ENCODE measurements at places on chromosomes 7 and 10. TPM values are rescaled to one million over a fixed set of nuclear protein-coding genes. Genes with fewer than 3 reads are reported as not detected.

Gene STEAP1
- total RNA-seq, result 2.9 TPM

DNA sequence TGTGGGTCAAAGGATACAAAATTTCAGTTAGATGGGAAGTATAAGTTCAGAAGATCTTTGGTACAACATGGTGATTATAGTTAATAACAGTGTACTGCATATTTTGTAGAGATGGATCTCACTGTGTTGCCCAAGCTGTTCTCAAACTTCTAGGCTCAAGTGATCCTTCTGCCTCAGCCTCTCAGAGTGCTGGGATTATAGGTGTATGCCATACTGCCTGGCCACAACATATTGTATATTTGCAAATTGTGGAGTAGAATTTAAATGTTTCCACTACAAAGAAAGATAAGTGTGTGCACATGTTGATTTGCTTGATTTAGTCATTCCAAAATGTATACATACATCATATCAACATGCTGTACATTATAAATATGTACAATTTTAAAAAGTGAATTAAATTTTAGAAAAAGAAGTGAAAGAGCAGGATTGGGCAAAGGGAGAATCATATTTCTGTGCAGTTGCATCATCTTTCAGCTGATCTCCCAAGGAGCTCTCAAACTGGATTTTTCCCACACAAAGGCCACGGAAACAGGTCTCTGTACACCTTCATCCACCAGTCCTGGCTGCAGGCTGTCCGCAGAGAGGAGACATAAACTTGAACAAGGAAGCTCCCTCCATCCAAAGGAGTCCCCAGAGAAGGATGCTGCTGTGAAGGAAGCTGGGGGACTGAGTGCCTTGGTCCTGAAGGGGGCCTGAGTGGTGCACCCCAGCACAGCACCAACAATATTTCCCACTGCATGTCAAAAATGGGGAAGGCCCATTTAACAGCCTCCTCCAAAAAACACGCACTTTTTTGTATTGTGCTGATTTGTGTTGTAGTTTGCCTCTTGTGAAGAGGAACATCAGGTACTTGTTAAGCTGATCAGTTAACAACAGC is 217.1 kb upstream of the GHITM start:
- DNase-seq, result no peak

DNA sequence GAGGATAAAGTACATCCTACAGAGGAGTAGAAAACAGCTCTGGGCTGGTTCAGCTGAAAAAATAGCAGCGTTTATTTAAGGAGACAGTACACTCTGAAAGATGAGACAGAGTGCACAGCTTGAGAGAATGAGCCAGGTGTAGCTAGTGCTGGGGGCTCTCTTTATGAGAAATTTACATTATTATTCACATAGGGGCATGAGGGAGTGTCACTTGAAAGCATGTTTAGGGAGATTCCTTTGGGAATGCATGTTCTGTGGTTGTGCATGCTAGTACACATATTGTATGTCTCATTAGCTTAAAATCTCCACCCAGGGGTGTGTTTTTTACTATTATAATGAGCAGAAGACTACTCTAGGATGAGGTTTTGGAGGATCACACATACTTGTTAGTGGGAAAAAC is 1224.4 kb downstream of the REEP3 start:
- DNase-seq, result no peak

Gene ENTPD1
- total RNA-seq, result 5.8 TPM

DNA sequence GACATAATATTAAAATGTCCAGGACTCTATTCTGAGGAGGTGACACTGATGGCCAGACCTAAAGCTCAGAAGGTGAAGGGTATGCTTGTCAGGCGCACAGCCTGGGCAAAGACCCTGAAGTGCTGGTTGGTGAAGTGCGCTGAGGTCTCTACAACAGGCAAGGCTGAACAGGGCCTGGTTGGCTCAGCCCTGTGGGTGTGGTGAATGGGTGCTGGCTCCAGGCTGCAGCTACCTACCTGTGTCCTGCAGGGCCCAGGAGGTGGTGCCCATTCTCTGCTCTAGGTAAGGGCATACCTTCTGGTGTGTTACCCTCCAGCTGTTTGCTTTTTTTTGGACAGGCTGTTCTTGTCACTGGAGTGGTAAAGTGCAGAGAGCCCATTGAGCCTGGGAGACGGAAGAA is 85.1 kb downstream of the RAMP3 start:
- no peak for DNase-seq

- DNase-seq, result no peak
Observed at GRCh38 chr10:132057191-132057681, 8.5 kb upstream of the JAKMIP3 start.

Gene TCAF2
- 1.7 TPM for total RNA-seq

- no peak for DNase-seq
Observed at GRCh38 chr7:27636326-27637006, 26.2 kb downstream of the HIBADH start.

DNA sequence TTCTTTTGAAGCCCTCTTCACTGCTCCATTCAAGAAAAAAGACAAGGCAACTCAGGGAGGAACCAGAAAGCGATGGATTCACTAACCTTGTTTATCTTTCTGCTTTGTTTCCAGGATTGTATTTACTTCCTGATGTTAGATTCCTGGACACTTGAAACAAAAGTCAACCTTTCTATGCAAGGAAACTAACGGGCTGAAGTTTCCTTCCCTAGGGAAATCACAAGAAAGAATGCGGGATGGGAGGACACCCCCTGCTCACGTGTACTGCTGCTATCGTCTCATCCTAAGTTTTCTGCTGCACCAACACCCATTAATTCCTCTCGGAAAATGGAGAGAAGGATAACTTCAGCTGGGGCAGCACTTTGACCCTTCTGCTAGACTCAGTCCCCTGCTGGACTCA is 50.3 kb downstream of the ELMO1 start:
- DNase-seq, result no peak

Gene EVX1
- total RNA-seq, result not detected

DNA sequence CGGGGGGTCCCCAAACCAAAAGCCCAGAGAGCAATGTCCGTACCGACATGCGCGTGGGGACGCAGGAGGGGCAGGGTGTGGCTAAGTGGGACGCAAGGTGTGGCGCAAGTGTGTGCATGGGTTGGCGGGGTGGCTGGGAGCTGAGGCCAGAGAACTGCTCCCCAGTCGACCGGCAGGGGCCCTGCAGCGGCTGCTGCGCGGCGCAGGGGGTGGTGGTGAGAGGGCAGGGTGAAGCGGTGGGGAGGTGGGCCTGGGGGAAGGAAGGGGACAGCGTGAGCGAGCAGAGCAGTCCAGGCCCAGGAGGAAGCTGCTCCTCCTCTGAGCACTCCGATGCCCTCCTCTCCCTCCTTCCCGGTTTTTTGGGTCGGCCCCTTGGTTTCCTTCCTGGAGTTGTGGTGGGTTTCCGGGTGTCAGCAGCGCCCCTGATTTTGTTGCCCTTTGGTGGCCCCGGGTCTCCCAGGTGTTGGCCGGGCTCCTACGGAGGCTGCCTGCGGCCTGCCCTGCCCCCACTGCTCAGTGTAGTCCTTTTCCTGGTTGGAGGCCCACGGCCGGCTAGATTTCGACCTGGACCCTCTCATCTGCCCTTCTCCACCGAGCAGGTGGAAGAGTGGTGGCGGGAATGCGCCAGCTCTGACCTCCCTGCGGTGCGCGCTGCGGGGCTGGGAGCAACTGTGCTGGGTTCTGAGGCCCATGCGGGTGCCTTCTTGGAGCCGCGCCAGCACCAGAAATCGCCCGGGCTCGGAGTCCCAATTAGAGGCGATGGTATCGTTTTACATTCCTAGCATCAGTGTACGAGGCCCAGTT is 40.5 kb upstream of the COMTD1 start:
- DNase-seq, result peak; percentile 70

DNA sequence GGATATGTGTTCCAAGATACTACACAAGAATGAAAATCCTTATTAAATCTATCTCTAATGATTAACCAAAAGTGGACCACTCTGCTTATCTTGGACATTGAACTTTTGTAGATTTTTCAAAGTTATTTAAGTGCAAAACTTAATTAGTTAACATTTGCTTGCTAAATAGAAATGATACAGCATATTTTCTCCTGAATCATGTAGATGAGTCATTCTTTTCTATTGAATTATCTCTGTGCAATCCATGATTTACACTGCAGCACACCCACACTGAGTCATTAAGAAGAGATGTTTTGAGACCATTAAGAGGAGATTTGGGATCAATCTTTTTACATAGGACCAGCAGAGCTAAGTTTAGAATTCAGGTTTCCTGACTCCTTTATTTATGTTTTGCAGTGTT is 6.6 kb upstream of the ABCC2 start:
- no peak for DNase-seq

DNA sequence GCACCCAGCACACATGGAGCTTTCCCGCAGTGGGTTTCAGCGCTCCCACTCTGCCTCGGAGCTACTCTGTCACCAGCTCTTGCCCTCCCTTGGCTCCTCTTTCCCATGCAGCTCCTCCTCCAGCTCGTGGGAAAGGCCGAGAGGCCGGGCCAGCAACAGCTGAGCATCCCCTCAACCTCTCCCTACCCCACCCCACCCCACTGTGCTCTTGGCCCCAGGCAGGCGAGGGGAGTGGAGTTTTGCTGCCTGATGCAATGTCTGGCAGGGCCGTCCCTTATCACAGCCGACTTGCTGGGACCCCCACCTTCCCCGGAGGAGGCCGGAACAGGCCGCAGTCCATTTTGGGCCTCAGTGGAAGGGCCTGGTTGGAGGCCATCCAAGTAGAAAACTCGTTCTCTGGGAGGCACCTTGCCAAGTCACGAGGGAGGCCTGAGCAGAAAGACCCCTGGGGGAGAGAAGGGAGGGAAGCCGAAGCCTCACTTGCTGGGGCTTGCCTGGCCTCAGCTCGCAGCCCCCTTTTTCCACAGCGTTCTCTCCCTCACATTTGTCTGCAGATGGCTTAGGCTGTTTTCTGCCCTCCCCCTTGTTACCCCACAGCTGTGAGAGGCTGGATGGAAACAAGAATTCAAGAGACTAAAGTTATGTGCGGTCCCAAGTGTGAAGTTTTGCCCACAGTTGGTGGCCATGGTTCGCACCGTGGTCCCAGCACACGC is 35.3 kb downstream of the CHST3 start:
- no peak for DNase-seq

DNA sequence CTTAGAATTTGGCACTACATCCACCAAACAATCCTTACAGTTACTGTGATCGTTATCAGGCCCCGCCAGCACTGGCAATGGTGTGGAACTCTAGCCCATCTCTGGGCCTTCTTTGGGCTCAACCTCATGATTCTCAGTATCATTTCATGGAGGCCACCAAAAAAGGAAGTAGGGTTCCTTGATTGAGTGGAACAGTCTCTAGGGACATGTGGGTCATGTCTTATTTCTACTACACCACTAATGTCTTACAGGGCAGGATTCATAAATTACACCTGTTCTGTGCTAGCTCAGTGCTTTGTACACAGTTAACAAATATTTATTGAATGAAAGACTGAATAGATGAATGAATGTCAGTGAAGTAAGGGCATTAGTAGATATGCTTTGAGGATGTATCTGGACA is 53.9 kb downstream of the AP3M1 start:
- no peak for DNase-seq

Gene TUBGCP2
- 69.5 TPM for total RNA-seq

DNA sequence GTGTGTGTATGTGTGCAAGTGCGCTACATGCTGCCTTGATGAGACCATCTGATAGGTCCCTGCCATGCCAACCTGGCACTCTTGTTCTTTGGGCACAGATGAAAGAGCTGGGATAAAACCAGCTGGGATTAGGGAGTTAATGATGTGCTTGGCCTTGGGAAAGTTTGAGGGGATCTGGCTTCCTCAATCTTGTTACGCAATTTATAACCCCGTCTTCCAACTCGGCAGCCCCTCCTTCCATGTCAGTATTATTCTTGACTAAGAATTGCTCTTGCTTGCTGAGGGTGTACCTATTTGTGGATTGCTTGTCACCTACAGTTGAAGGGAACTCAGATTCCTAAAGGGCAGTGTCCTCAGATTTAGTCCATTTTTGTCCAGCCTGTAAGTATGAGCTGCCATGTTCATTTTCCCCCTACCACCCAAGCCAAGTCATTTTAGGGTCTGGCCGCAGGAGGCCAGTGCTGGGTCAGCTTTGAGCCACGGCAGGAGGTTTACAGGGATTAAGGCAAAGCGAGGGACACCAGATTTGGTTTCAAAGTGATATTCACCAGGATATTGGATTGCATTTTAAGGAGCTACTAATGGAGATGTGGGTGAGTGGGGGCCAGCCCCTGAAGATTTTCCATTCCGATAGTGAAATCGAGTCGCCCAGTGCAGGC is 34.1 kb upstream of the KCNMA1 start:
- DNase-seq, result no peak

DNA sequence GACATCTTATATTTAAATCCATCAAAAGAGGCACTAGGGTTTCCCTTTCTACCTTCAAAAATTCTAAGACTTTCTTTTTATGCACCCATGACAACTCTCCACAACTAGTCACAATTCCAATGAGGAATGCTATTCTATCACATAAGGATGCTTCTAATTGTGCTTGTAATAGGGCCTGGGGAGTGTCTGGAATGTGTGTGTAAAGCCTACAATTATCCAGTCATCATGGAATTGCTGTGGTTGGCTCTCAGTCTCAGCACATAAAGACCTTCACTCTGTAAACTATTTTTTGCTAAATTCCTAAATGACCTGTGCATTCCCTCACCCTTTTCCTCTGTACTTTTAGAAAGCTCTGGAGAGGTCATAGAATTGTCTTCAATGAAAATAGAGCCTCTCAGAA is 86.7 kb downstream of the EPDR1 start:
- no peak for DNase-seq

GRCh38 chr7:118452128-118452527 is 227.6 kb downstream of the ANKRD7 start:
- no peak for DNase-seq

Data from Peyer's patch (tissue), 4 donors.